ENCODE measurements at places on chromosomes 6 and 20.
A peak's percentile ranks its signal among the peaks of the same experiment; 100 is the strongest.

DNA sequence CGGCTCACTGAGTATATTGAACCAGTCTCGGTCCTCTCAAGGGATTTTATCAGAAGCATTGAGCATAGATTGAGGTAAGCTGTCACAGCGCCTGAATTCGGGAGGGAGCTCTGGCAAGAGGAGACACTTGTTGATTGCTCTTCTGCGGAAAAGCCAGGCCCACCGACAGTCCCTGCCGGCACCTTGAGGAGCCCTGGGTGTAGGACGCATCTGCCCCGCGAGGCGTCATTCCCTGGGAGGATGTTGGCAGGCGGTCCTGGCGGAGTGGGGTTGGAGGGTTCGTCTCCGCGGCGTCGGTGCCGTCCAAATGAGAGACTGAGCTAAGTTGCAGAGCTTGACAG, 843 bp downstream of the FBXO9 start:
- no peak for DNase-seq

GRCh38 chr6:11917951-11918738, 94.0 kb upstream of the HIVEP1 start:
- DNase-seq, result no peak

GRCh38 chr6:162467679-162468078, 259.9 kb downstream of the PRKN start:
- DNase-seq, result no peak

- no peak for DNase-seq
These were observed 233.7 kb downstream of the IBTK start for GRCh38 chr6:82013561-82014530.

DNA sequence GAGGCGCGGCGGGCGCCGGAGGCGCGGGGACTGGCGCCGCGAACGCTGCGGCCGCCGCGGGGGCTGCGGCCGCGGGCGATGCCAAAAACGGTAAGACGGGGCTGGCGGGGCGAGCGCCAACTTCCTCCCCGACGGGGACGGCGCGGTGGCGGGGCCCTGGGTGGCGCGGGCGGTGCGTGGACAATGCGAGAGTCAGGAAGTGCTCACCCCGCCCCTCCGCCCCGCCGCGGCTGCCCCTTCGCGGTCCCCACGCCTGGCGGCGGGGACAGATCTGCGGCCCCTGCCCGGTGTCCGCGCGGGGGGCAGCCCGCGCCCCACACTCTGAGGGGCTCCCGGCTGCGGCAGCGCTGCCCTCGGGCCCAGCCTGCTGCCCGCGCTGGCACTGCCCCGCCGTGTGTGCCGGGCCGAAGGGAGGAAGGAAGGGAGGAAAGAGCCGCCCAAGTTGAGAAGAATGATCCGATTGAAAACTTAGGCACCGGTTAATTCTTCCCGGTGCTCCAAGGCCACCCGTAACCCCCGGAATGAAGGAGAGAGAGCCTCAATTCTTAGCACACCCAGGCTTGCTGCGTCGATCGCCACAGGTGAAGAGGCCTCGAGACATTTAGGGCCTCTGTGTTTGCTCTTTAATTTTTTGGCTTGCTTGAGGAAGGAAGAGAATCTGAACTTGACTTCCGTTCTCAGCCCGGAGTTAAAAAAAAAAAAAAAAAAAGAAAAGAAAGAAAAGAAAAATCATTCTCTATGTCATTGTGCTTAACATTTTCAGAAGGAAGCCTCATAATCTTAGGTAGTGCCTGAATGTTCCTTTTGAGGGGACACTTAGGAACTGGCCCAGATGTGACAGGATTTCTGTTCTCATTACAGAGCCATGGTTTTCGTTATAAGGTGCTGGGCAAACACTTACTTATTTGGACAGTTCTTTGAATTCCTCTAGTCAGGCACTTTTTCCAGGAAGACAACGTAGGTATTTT, 982 bp downstream of the HECA start:
- DNase-seq, result peak; percentile 20

- DNase-seq, result no peak
These were observed 255.0 kb downstream of the HACE1 start for GRCh38 chr6:104604685-104605084.

- no peak for DNase-seq
These were observed 941.3 kb downstream of the TBC1D32 start for GRCh38 chr6:120392941-120393340.

- DNase-seq, result no peak
These were observed 58.0 kb downstream of the GNAS start for GRCh38 chr20:58910473-58910872.

DNA sequence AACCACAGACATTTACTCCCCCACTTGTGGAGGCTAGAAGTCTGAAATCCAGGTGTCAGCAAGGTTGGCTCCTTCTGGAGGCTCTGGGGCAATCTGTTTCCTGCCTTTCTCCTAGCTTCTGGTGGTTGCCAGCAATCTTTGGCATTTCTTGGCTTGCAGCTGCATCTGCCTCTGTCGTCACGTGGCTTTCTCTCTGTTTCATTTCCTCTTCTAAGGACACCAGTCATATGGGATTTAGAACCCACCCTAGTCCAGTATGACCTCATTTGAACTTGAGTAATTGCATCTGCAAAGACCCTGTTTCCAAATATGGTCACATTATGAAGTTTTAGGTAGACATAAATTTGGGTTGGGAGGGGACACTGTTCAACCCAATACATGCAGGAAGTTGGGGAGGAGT, 56.2 kb upstream of the EPB41L1 start:
- DNase-seq, result no peak

DNA sequence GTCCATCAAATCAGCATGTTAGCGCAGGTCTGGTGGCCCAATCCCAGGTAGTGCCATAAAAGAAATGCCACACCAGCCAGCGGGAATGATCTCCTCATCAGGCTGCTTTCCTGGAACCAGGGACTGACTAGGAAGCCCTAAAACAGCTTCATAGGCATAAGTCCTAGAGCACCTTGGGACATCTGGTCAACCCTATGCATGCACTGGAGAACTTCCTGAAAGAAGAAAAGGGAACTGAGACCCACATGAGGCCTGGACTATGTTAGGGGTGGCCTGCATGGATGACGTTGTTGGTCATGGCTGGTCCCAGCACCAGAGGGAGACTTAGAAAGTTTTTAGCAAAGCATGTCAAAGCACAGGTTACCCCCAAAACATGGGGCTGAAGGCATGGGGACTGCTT, 7.6 kb upstream of the KCNK16 start:
- DNase-seq, result no peak

DNA sequence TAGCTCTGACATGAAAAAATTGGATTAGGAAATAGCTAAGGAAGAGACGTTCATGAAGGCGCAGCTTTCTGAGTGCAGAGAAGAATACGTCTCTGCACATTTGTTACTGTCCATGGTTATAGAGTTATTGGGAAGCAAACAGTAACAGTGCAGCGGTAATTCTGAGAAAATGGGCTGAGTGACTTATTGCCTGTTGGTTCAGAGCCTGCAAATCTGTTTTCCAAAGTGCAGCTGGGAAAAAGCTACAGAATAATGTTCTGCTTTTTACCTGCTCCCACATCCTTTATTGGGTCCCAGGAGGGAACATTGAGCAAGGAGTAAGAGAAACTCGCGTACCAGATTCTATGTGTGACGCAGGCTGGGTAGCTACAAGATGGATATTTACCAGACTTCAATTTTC, 160.2 kb downstream of the BTBD3 start:
- DNase-seq, result no peak

DNA sequence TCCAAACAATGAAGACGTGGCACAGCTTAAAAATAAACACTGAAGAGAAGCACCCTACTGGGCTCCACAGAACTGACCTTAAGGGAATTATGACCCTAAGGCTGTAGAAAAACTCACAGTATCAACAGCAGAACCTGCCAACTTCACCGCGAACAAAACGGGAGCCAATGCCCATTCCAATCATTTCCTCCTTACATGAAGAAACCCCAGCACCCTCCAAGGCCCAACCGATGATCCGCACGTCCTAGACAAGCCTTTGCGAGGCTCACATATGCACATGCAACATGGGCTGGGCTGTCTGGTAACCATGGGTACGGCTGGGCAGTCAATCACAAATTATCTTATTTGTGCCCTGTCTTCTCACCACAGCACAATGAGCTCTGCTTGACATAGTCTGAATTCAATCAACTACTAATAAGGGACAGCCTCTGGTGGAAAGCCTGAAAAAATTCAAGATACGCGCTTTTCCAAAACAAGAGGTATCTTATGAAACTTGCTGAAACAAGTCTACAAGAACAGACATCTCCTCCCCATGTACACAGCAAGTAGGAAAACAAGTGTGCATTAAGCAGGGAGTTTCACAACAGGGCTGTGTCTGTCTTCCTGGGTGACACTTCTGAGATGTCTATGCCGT, 1.7 kb downstream of the DIDO1 start:
- DNase-seq, result no peak

DNA sequence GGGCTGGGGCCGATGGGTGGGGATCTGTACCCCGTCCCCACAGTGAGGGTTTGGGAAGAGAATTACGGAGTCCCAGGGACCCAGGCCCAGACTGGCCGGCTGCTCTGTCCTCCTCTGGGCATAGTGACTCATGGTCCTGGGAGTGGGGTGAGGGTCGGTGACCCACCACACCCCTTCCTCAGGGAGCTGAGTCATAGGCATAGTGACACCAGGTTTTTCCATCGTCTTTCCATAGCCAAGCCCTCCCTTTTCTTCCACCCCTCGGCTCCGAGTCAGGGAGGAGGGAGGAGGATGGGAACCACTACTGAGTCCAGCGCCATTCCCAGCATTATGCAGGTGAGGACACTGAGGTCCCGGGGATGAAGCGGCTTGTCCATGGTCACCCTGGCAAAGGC, 8.9 kb downstream of the CYP21A2 start:
- DNase-seq, result no peak

DNA sequence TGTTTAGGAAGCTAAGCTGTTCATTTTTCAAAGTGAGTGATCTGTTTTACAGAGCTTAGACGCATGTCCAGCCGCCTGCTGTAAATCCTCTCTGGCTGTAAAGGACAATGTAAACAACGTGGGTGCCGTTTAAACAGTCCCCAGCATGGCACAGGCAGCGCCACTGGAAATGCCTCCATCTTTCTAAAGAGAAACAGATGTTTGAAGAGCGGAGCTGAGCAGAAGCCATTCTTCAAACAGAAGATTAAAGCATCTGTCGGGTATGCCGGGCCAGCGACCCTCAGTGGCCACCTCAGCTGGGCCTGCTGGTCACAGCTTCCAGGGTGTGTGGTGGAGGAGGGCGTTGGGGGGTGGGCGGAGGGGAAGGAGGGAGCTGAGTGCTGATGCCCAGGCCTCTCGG, 138.6 kb downstream of the ERMARD start:
- DNase-seq, result no peak

GRCh38 chr6:95690328-95690727, 113.0 kb downstream of the MANEA start:
- DNase-seq, result no peak

GRCh38 chr6:154086510-154086909, 47.5 kb downstream of the OPRM1 start:
- DNase-seq, result no peak

GRCh38 chr6:84663866-84664265, 100.5 kb downstream of the TBX18 start:
- DNase-seq, result no peak

GRCh38 chr6:157143171-157143889, 180.0 kb downstream of the TMEM242 start:
- DNase-seq, result no peak

DNA sequence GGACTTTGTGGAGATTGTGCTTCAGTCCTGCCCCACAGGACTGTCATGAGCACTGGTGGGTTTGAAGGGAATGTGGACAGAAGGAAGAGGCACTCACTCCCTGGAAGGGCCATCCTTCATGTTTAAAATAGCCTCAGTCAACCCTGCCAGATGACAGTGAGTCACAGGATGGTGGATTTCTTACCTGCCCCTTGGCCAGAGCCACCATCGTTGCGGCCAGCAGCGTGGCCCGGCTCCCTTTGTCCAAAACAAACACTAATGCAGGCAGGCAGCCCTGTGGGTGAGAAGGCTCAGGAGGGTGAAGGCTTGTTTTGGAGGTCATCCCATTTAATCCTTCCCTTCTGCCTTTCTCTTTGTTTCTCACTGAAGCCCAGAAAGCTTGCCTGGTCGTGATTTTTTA, 422.7 kb downstream of the CD83 start:
- no peak for DNase-seq

GRCh38 chr20:53157443-53158408, 185.6 kb downstream of the TSHZ2 start:
- peak; percentile 42 for DNase-seq

GRCh38 chr20:6612606-6612923, 154.9 kb upstream of the BMP2 start:
- DNase-seq, result no peak

DNA sequence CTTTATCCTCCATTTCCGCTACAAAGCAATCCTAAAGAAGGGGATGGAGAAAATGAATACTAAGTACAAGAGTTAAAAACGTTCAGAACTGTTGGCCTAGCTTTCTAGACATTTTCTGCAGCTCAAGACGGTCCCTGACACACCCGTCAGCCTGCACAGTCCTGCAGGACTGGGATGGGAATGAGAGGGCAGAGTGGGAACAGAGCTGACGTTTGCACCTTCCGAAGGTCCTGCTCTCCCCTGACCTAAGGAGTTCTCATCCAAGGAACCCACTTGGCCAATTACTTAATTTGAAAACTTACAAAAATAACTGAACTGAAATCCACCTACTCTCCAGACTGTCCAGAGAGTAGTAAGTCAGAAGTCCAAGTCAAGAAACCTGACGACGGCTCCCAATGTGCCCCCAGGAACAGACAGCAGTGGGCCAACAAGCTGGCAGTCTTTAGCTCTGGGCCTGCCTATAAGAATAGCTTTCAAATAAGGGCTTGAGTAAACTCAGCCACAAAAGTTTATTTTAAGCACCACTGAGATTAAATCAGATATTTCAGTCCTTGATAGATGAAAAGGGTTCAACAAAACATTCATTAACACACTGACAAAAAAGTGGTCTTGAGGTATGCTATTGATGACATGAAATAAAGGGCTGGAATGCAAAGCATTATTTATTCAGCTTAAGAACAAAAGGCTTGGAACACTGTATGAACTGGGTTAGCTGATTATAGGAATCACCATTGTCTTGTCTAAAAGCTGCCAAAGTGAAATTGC, 76.8 kb downstream of the CNKSR3 start:
- no peak for DNase-seq

DNA sequence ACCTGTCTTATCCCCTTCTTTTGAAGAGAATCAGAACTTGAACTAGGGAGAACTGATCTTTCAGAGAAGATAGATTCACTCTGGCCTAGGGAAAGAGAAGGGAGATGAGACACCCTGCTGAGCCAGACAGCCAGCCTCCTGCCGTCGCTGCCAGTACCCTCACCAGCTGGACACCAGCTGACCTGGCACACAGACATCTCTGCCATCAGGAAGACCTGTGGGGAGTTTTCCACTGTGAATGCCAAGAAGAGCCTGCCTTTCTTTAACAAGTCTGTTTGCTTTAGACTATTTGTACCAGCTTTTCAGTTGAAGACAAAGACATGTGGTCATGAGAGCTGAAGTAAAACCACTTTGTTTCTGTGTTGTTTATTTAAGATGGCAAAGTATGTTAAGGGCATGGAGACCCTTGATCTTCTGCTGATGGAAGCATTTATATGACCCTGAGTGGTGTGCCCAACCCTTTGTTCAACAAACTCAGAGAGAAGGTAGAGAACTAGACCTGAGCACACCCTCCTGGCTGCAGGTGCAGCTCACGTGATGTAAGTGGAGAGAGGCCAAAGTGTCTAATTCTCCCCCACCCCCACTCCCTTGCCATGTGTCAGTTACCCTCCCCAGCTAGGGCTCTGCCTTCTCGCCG, 82.3 kb upstream of the SLC24A3 start:
- DNase-seq, result no peak

GRCh38 chr20:44050327-44050726, 135.7 kb downstream of the TOX2 start:
- no peak for DNase-seq

Measured in neural crest cell (in vitro differentiated cells).